ENCODE measurements at places on chromosomes 5 and 9.

DNA sequence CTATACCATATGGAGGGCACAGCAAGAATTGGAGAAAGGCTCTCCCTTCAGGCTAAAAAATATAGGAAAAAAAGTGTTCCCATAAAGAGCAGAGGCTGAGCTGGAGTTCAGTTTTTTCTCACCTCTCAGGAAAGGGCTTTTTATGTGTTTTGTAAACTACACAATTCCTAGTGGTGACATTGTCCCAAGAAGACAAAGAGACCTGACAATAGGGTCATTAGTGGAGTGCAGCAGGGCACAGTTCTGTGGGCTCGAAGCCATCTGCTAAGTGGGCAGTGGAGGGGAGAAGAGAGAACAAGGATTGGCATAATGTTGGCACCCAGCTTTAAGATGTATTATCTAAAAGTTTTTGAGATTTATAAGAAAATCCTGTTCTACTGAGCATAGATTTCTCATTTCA is 162.5 kb downstream of the HCN1 start:
- DNase-seq, result no peak

DNA sequence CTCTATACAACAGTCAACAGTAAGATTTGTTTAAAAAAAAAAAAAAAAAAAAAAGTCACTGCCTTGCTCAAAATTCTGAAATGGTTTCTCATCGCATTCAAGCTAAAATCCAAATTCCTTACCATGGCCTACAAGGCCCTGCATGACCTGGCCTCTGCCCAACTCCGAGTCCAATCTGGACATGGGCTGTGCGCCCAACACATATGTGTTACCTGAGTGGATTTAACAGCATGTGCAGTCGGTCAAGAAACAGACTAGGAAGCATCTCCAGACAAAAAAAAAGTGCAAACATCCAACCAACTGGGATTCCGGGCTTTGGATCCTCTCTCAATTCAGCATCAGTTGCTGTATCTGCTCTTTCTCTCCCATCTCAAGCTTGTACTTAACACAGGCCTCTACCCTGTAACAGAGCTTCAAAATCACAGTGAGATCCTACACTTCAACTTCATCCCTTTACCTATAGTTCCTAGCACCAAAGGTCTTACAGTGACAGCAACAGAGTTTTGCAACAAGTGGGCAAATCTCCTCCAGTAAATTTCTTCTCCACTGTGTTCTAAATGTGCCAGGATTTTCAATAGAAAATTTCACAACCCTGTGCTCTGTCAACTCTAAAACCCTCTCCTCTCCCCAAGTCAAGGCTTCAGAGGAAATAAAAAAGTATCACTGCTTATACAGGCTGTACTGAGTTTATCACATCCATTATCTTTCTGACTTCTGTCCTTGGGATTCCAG is 19.6 kb downstream of the ZNF608 start:
- DNase-seq, result no peak

- DNase-seq, result no peak
Observed at GRCh38 chr5:139657363-139658321, 9.5 kb downstream of the CXXC5 start.

GRCh38 chr9:132789719-132790118 is 88.4 kb downstream of the AK8 start:
- DNase-seq, result no peak

DNA sequence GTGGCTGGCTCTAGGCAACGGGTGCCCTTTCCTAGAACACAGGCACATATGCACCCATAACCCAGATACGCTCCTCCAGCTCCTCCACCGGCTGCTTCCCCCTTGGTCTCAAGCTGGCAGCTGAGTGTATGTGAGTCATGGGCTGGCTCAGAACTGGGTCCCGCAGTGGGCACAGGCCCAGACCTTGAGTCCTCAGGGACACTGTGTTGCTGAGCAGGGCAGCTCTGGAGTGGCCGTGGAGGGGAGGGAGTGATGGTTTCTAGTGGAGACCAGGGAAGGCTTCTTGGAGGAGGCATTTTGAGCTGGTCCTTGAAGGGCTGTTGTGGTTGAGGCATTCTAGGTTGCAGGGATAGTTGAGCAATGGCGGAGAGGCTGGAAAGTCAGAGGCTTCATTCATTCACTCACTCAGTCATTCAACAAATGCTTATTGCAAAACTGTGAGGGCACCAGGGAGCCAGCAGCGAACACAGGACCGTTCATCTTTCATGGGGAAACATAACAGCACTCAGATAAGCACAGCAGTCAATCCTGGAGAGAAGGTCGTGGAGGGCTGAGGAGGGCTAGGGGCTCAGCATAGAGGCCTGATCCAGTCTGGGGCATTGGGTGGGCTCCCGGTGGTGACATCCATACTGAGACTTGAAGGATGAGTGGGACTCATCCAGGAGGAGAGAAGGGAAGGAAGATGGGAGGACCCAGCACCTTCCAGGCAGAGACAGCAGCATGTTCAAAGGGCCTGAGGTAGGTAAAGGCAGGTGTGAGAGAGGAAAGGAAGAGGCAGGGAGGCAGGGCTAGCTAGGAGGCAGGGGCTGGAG is 2.4 kb downstream of the BBLN start:
- no peak for DNase-seq
